ENCODE measurements at places on chromosomes 7 and 10.

GRCh38 chr10:30705101-30705624, 75.6 kb upstream of the LYZL2 start:
- DNase-seq = no peak

GRCh38 chr7:77714195-77714594, 17.9 kb downstream of the RSBN1L start:
- no peak for DNase-seq

- no peak for DNase-seq
Measured at GRCh38 chr7:26954951-26955350, 90.6 kb upstream of the SKAP2 start.

- DNase-seq = no peak
Measured at GRCh38 chr7:27723085-27723484, 16.9 kb upstream of the TAX1BP1 start.

GRCh38 chr7:15780271-15780670, 93.8 kb upstream of the MEOX2 start:
- DNase-seq = no peak

DNA sequence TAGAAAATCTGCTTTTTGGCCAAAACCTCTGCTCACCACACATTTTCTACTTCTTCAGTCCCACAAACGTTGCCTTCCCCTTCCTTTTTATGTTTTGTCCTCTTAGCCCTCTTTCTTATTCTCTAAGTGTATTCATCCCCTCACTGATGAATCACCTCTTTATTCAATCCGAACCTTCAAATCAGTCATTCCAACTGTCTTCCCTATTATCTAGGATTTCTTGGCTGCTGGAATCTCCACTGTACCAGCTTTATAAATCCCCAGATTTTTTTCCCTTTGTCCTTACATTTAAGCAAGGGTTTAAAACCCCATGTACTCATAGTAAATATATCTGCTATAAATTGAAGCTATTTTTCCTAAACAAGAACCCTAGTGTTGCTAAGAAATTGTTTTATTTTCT, 176.9 kb downstream of the SEMA3A start:
- DNase-seq = no peak
